ENCODE measurements at places on chromosomes 2 and 18. TPM values are rescaled to one million over a fixed set of nuclear protein-coding genes. Genes with fewer than 3 reads are reported as not detected.

GRCh38 chr18:7272311-7273049 lies 41.6 kb downstream of the LRRC30 start:
- DNase-seq: no peak

DNA sequence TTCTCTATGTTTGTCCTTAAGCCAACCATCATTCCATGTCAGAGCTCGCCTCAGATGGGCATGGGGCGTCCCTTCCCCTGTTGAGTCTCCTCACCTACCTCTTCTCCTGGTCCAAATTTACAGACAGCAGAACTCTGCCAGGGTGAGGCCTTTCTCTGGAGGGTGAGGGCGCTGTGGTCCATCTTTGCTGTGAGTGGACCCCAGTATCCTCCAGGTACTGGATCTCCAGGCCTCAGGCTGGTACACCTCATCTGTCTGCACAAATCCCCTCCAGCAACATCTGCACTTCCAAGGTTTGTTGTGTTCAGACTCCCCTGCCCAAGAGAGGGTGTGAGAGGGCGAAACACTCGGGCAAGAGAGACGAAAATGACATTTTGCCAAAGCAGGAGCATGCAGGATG lies 63.9 kb upstream of the EDAR start:
- DNase-seq: no peak

DNA sequence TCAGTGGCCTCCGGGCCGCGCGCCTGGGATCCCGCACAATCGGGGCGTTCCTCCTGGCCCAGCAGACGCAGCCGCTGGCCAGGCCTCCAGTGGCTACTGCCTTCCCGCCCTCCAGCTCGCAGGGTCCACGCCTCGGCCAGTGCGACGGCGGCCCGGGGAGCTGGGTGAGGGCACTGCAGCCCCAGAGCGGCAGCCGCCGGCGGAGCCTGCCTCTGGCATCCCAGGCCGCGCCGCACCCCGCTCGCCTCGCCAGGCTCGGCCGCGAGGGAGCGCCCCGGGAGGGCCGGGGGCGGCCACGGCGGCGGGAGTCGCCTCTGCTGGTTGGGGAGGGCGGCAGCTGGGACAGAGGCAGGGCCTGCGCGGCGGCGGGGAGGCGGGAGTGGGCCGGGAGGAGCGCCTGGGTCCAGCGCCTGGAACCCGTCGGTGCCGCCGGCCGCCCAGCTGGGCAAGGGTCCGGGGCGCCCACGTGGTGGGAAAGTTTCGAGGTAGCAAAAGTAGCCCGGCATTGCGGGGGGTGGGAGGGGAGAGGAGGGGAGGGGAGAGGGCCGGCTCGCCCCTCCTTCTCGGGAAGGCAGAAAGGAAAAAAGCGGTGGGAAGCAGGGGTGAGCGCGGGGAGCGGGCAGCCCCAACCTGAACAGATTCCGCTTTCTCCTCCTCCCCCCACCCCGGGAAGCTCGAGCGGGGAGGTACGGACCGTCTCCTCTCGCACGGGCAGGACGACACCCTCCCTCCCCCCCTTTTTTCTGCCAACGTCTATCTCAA lies 1.5 kb upstream of the INHBB start:
- no peak for DNase-seq

DNA sequence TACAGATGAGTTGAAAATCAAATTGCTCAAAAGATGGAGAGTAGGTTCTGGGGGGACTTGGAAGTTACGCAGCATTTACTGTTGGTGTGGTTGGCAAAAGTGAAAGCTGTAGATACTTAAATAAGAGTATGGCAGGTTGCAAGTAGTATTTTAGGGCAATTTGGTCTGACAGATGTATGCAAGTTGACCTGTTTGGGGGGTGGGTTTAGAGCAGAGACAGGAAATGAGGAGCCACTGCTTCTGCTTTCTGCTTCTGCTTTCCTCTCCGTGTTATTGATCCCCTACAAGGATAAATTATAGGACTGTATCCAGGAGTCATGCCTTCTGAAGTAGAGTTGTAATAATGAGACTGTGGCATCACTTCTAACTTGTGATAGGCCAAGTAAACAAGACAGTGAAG lies 71.2 kb downstream of the EPAS1 start:
- no peak for DNase-seq

DNA sequence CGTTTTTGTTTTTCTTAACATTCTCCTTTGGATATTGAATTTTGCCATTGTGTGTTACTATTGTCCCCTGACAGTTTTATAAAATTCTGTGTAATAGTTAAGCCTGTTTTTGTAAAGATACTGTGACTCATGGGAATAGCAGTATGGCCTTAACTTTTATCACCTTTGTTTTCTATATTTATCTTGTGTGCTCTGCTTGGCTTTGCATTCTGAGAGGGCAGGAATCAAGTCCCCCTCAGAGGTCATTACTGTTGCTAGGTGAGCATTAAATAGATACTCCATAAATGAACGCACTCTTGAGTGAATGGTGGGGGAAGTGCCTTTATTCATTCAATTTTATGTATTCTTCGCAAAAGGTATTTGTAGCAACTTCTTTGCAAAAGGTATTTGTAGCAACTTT lies 160.0 kb downstream of the PHLPP1 start:
- DNase-seq: no peak

GRCh38 chr2:102000813-102001766 lies 9.3 kb downstream of the IL1R2 start:
- no peak for DNase-seq

DNA sequence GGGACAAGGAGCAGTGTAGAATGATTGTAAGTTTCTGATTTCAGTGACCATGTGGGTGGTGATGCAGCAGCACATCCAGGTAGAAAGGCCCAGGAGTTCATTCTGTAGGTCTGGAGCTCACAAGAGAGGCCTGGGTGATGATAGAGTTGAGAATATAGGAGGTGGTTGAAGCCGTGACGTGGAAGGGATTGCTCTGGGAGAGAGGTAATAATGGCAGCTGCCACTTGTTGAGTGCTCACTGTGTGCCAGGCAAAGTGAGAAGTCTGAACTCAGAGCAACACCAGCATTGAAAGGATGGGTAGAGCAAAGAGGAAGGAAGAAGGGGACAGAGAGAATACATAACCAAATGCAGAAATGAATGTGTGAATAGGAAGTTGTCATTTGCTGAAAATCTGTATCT lies 3.3 kb downstream of the TTLL4 start:
- no peak for DNase-seq

DNA sequence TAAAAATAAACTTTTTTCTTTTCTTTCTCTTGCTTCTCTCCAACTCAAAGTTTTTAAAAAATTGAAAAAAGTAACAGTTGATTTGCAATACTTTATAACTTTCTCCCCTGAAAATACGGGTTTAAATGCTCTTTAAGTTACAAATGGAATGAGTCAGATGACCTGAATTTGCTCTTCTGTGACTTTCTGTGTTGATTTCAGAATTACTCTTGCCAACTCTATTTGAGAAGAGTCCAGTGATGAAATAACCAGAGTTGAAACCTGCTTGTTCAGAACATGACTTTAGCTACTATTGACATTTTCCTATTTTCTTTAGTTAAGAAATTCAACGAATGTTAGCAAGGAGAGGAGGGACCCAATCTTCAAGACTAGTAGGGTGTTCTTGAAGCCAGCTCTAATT lies 146.1 kb upstream of the ZSWIM2 start:
- DNase-seq: no peak

DNA sequence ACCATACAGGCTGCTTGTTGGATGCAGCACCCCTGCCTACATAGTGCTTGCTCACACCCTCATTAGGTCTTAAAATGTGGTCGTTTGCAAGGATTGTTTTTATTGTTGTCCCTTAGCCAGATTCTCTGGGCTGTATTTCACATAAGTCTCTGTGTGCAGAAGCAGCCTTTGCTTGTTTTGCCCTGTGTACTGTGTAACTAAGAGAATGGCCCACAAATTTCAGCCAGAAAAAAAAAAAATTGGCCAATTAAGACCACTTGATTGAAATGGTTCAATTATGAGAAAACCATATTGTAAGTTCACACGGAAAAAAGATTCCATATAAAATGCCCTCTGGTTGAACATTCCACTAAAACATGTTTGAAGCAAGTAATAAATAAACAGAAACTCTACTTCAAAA lies 377.1 kb upstream of the SOX11 start:
- DNase-seq: no peak

GRCh38 chr2:66239655-66240054 lies 195.3 kb upstream of the MEIS1 start:
- DNase-seq: no peak

GRCh38 chr2:203925512-203926158 lies 10.9 kb upstream of the ICOS start:
- DNase-seq: no peak

GRCh38 chr2:8534729-8535468 lies 147.0 kb upstream of the ID2 start:
- no peak for DNase-seq

DNA sequence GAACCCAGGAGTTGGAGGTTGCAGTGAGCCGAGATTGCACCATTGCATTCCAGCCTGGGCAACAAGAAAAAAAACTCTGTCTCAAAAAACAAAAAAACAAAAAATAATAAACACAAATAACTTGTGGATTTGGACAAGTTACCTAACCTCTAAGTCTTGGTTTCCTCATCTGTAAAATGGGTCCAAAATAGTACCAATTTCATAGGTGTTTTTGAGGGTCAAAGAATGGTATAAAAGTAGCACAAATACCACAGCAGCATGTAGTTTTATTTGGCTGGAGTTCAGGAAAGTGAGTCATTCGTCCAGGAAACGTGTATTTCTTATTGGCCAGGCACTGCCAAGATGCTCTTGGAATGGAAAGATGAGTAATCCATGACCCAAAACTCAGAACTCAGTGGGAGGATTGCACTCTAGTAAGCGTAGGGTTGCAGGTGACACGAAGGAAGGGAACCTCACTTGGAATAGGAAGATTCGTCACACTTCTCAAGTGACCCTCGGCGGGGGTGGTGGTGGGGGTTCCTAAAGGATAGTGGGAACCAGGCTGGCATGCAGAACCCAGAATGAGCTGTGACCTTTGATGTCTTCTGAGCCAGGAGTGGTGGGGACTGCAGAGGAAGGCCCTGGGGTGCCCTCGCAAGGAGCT lies 24.4 kb downstream of the GRHL1 start:
- DNase-seq: no peak

- no peak for DNase-seq
Measured at GRCh38 chr2:197878792-197879191, 74.4 kb downstream of the PLCL1 start.

GRCh38 chr2:50722776-50723175 lies 309.2 kb downstream of the NRXN1 start:
- DNase-seq: no peak

GRCh38 chr2:102082571-102083392 lies 59.8 kb upstream of the IL1R1 start:
- no peak for DNase-seq

DNA sequence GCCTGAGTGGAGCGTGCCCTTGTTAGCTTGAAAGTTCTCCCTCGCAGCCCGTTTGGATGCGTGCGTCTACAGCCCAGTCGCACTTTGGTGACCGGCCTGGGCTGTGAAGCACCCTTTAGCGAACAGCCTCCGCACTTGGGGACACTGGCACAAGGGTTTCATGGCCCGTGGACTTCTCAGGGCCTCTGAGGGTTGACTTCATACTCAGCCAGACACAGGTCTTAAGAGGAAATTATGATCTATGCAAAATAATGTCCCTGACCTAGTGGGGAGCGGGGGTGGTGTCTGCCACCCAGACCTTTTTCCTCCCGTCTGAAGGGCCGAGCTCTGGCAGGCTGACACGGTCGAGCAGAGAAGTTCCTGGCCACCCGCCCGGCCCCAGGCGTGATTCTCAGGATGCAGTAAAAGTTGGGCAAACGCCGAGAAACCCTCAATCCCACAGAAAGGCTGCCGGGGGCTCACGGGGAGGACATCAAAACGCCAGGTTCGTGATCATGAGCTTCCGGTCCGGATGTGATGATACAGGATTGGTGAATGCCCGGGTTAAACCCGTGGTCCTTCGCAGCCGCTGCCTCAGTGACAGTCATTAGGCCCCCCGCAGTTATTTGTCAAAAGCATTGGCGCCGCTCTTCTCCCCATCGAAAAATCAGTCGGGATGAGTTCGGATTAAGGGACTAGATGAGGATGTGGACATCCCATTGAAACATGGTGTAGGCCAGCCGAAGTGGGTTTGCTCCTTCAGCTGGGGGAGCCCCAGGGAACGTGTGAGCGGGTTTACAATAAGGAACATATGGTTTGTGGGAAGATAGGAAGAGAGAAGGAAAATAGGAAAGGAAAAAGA lies 3.6 kb upstream of the PAX3 start:
- no peak for DNase-seq

DNA sequence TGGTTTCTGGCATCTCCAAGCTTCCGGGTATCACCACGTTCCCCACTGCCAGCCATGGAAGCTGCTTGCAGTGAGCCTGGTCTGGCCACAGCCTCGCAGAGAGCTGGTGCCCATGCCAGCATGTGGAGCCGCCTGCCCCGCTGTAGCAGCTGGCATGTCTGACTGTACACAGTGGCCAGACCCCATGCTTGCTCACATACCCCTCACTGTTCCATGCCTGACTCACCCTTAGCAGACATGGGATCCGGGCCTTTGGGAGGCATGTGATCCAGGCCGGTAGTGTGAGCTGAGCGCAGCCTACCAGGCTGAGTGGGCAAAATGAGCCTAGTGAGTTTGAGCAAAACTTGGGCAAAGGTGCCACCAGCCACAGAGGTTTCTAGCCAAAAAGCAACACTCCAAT lies 18.8 kb upstream of the RPRD1A start:
- no peak for DNase-seq

GRCh38 chr2:8581601-8582041 lies 100.2 kb upstream of the ID2 start:
- no peak for DNase-seq

SIX3 gene
- not detected for total RNA-seq

TDRD15 gene
- total RNA-seq: not detected

CCL20 gene
- 3.6 TPM for total RNA-seq

PTPRM gene
- 6.5 TPM for total RNA-seq

SP140 gene
- total RNA-seq: 5.3 TPM

WDR43 gene
- 40.1 TPM for total RNA-seq

C1QL2 gene
- total RNA-seq: not detected

RBM44 gene
- 0.22 TPM for total RNA-seq

CABLES1 gene
- 9.9 TPM for total RNA-seq

SPDYA gene
- total RNA-seq: not detected

Measured in esophagus squamous epithelium (tissue), 5 donors.